ENCODE measurements at places on chromosomes 1 and 21. TPM values are rescaled to one million over a fixed set of nuclear protein-coding genes. Genes with fewer than 3 reads are reported as not detected.

Gene FMO2
- not detected for total RNA-seq

Gene ADGRL4
- total RNA-seq: not detected

Gene LORICRIN
- total RNA-seq: not detected

Gene PLA2G4A
- not detected for total RNA-seq

Gene GOLT1A
- total RNA-seq: not detected

Gene VCAM1
- 0.07 TPM for total RNA-seq

Gene OR6N1
- not detected for total RNA-seq

Gene KIF21B
- total RNA-seq: 109 TPM

Gene RIPPLY3
- total RNA-seq: 0.14 TPM

Gene GPR3
- 0.48 TPM for total RNA-seq

Gene MROH9
- not detected for total RNA-seq

Gene TINAGL1
- not detected for total RNA-seq

Gene SLC37A1
- total RNA-seq: 23.2 TPM

Gene KCNK2
- not detected for total RNA-seq

Gene RGS13
- not detected for total RNA-seq

Gene HJV
- not detected for total RNA-seq

Gene RIMKLA
- total RNA-seq: 2.0 TPM

Gene AMY1B
- not detected for total RNA-seq

Gene KCNA2
- total RNA-seq: 3.5 TPM

Gene DCST1
- not detected for total RNA-seq

Gene RBM11
- 0.43 TPM for total RNA-seq

Gene OVAAL
- not detected for total RNA-seq

Gene SHISAL2A
- 27.3 TPM for total RNA-seq

Gene SYCP1
- total RNA-seq: not detected

Gene C1orf210
- total RNA-seq: not detected

Gene IL22RA1
- total RNA-seq: not detected

Gene PLXNA2
- total RNA-seq: 0.36 TPM

Gene TMEM51
- total RNA-seq: 0.26 TPM

Gene KRTAP21-2
- not detected for total RNA-seq

Gene TMEM125
- not detected for total RNA-seq

Gene AGTRAP
- 40.0 TPM for total RNA-seq

Gene STPG1
- total RNA-seq: 6.8 TPM

Gene TAL1
- not detected for total RNA-seq

Gene HTR1D
- total RNA-seq: not detected

Gene ACTN2
- total RNA-seq: not detected

Gene SHE
- total RNA-seq: not detected

Gene S100B
- total RNA-seq: 0.68 TPM

Gene MAP10
- total RNA-seq: 3.1 TPM

Gene RNU1-2
- total RNA-seq: 1,658 TPM

Gene GPR37L1
- not detected for total RNA-seq

Gene SPAG17
- total RNA-seq: not detected

Gene EFNA1
- 0.25 TPM for total RNA-seq

Gene CRYZL1
- total RNA-seq: 32.1 TPM

Gene LCA5L
- total RNA-seq: not detected

Gene DISP1
- 1.4 TPM for total RNA-seq

Gene PTGFR
- not detected for total RNA-seq

Gene HHAT
- total RNA-seq: 1.1 TPM

Gene KMO
- total RNA-seq: not detected

Gene SYTL1
- 139 TPM for total RNA-seq

Gene EXO5
- 15.3 TPM for total RNA-seq

Gene PROK1
- not detected for total RNA-seq

Gene SPTA1
- total RNA-seq: not detected

Gene SYDE2
- total RNA-seq: 2.3 TPM

Gene ZMYND12
- 0.79 TPM for total RNA-seq

Gene KRTAP19-4
- total RNA-seq: not detected

Gene FCMR
- total RNA-seq: 226 TPM
